Islet precursor cell (in vitro differentiated cells): ENCODE measurements at places on chromosomes 2 and 18.

DNA sequence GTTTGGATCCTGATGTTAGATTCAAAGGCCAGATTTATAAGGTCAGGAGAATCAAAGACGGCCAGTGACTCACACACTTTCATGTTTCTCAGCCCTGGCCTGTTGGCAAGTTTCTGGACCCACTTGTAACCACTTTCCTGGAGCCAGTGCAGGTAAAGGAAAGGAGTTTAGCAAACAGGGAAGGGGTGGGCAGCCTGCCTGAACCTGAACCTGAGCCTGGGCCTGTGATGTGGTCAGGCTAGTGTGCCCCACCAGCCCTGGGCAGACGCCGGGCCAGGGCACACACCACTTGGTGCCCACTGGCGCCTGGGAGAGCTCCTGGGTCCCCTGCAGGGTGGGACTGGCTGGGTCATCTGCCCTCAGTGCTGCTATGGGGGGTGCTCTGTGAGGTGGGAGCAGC, 100.5 kb upstream of the SPRED2 start:
- no peak for DNase-seq

DNA sequence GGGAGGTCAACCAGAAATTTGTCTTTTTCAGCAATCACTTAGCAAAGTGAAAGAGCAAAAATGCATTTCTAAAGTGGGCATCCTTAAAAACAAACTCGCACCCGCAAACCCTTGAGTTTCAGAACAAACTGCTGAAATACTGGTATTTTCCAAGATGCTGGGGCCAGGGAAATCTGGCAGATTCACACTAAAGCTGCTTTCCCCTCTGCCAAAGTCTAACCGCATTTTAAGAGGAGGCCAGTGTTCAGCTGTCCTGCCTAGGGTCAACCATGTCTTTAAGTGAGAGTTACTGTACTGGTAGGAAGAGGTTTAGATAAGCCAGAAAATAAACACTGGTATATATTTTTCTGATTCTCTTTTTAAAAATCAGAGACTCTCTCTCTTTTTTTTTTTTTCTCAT, 55.9 kb downstream of the ACVR1 start:
- DNase-seq: no peak

DNA sequence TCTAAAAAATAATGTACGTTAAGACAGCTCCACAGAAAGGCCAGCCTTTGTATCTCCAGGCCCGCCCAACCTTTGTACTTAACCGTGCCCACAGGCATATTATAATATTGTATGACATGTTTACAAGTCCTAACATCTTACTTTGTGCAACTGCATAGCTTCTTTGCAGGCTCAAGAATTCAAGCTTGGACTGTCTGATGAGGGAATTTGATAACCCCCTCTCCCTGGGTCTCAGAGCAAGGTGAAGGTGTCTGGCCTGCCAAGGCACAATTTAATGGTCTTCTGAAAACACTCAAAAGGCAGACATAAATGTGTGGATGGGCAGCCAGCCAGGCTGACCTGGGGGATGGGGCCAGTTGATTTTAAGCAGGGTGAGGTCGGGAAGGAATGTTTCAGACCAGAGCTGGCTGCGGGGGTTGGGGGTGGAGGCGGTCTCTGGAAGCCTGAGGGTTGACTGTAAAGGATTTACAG, 732.7 kb upstream of the FANCL start:
- DNase-seq: peak; percentile 98

- DNase-seq: no peak
These were observed 805 bp upstream of the KRTCAP3 start for GRCh38 chr2:27441226-27441926.

DNA sequence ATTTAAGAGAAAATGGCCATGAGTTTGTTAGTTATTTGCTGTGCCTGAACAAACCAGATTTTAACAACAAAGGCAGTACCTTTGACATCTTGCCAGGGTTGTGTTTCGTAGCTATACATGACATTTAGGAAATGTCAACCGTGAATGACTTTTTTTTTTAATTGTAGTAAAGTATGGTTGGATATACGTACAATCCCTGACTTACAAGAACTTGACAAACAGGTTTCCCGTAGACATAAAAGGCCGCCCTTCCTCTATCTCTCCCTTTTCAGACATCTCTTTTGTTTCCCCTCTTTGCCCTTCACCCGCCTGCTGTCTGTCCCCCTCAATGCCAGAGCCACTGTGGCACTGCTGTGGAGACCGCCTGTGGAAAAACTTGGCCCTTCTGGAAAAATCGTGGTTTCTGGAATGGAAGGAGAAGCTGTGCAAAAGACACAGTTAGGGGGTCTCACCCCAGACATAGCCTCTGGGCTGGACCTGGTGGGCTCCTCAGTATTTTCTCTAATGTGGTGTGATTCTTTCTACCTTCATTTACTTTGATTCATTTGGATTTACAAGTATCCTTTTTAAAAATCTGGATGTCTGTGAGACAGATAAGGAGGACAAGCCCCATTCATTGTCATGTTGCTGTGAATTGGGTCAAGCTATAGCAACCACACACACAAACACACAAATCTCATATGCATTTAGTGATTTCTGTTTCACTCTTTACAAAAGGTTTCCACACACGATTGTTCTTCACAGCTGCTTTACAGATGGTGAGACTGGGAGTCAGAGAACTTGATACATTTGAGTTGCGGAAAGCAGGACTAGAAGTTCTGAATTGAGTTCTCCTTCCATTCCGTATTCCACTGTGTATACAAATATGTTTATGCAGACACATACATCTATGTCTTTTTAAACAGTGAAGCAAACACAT, 48.6 kb downstream of the SPATS2L start:
- no peak for DNase-seq

DNA sequence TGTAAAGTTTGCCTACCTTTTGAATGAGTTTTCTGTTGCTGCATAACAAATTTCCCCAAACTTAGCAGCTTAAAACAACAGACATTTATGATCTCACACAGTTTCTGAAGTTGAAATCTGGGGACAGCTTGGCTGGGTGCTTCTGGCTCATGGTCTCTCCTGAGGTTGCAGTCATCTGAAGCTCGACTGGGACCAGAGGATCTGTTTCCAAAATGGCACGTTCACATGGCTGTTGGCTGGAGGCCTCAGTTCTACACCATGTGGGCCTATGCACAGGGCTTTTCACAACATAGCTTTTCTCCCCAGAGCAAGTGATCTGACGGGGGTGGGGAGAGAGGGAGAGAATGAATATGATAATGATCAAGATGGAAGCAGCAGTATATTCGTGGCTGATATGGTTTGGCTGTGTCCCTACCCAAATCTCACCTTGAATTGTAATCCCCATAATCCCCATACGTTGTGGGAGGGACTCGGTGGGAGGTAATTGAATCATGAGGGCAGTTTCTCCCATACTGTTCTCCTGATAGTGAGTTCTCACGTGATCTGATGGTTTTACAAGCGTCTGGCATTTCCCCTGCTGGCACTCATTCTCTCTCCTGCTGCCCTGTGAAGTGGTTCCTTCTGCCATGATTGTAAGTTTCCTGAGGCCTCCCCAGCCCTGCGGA, 3.5 kb downstream of the RALB start:
- no peak for DNase-seq

GRCh38 chr2:232761301-232761907, 15.0 kb downstream of the KCNJ13 start:
- DNase-seq: no peak

GRCh38 chr18:48135436-48135966, 205.0 kb upstream of the SMAD2 start:
- no peak for DNase-seq

GRCh38 chr2:202091476-202091875, 18.4 kb downstream of the KIAA2012 start:
- DNase-seq: no peak

GRCh38 chr2:197809064-197809463, 4.7 kb downstream of the PLCL1 start:
- no peak for DNase-seq

DNA sequence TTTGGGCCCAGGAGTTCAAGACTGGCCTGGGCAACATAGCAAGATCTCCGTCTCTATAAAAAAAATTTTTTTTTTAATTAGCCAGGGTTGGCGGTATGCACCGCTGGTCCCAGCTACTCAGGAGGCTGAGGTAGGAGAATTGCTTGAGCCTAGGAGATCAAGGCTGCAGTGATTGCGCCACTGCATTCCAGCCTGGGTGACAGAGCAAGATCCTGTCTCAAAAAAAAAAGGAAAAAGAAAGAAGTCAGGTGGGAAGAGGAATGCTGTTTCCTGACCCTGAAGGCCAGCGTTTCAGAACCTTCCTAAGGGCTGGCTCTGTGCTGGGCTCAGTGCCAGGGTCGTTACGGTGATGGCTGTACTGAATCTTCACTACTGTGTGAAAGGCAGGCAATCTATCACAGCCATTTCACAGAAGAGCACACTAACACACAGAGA, 35.0 kb upstream of the AGAP1 start:
- DNase-seq: peak; percentile 81
